Activated T-helper 2 cell treated with anti-CD3 and anti-CD28 coated beads, Interferon-gamma antibody, Interleukin-2, Interleukin-4, amounts not matched to agents 10 μg/mL and 5 μg/mL and 100 μg/mL, durations not matched to agents 14 hours and 24 hours and 36 hours (primary cell): ENCODE measurements at places on chromosomes 16 and 17. TPM values are rescaled to one million over a fixed set of nuclear protein-coding genes. Genes with fewer than 3 reads are reported as not detected.

The ANKRD13B gene
- total RNA-seq, result 34.1 and 41.6 TPM in 2 replicates

The CD300H gene
- not detected in 2 replicates for total RNA-seq

The PRSS22 gene
- not detected in 2 replicates for total RNA-seq

GRCh38 chr16:1262846-1263221 is 7.0 kb downstream of the TPSD1 start:
- H3K27me3 ChIP-seq, result peaks cover 10% of the 10 kb centered on the region
- H3K4me3 ChIP-seq, result no peak overlapping the region
- no peaks in the 10 kb centered on the region for H3K4me1 ChIP-seq

DNA sequence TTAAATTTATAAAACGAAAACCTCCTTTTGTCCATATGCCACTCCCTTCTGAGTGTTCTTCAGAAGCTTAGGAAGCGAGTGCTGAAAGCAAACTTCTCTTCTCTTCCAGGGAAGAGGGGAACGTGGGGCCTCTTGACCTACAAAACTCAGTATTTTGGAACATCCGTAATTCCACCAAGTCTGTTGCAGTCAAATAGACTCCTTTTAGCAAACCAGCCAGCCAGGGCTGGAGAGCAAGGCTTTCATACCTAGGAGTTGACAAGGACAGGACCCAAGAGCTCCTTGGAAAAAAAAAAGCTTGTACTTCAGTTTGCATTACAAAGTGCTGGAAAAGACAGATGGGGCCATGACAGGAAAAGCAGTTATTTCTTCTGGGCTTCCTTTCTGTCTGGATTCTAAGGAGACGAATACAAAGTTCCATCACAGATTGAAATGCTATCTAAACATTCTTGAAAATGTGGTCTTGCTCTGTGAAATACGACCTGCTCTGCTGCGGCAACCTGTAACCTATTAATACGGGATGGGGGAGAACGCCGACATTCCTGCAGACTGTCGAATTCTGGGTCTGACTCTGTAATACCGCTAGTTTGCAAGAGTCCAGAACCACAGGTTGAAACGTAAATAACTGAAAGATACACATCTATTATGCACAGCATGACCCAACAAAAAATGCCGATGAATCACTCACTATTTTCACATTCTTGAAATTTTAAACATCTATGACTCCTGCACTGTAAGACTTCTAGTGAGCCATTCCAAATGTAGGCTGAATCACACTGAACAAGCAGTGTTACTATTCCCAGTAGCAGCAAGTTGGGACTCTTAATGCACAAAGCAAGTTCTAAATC is 20.6 kb downstream of the VPS53 start:
- peaks cover 48% of the 10 kb centered on the region for H3K36me3 ChIP-seq
- H3K27ac ChIP-seq, result no peak overlapping the region
- DNase-seq, result no peak
- no peaks in the 10 kb centered on the region for H3K27me3 ChIP-seq
- no peaks in the 10 kb centered on the region for H3K4me1 ChIP-seq

- peaks cover 12% of the 10 kb centered on the region for H3K4me1 ChIP-seq
- H3K27me3 ChIP-seq, result no peaks in the 10 kb centered on the region
- H3K27ac ChIP-seq, result no peak overlapping the region
- DNase-seq, result no peak
- H3K36me3 ChIP-seq, result peaks cover 11% of the 10 kb centered on the region
Observed at GRCh38 chr16:1381612-1382406, 30.1 kb downstream of the GNPTG start.

- H3K36me3 ChIP-seq, result peaks cover 18% of the 10 kb centered on the region
- no peaks in the 10 kb centered on the region for H3K27me3 ChIP-seq
- H3K27ac ChIP-seq, result no peak overlapping the region
- no peak for DNase-seq
Observed at GRCh38 chr17:27491713-27492190, 35.5 kb downstream of the KSR1 start.

DNA sequence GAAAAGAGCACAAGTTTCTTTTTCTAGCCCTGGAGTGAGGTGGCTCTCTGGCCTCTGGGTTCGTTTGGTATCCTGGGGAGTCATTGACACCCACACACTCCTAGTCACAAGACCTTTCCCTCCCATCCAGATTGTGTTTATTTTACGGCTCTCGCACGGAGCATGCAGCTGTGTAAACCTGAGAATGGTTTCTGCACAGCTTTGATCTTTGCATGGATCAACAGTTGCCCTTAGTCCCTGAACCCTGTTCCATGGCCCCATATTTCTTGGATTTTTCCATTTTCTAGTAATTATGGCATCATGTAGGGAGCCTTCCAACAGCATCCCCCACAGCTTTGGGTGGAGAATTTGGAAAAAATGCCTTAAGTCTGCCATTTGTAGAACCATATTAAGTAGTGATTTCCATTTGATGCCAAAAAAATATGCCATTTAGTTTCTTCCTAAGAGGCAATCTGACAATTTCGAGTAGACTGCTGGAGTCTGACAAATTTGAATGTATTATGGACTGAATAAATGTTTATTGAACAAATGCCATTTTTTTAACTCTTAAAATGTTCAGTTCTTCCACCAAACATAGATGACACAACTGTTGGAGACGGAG is 197.7 kb downstream of the WWOX start:
- no peaks in the 10 kb centered on the region for H3K4me1 ChIP-seq
- no peaks in the 10 kb centered on the region for H3K27me3 ChIP-seq
- no peak overlapping the region for H3K4me3 ChIP-seq
- DNase-seq, result no peak
- H3K27ac ChIP-seq, result no peak overlapping the region
